ENCODE measurements at places on chromosomes 6 and 20. TPM values are rescaled to one million over a fixed set of nuclear protein-coding genes. Genes with fewer than 3 reads are reported as not detected.

TGM2 gene
- total RNA-seq, result 141 TPM

DNA sequence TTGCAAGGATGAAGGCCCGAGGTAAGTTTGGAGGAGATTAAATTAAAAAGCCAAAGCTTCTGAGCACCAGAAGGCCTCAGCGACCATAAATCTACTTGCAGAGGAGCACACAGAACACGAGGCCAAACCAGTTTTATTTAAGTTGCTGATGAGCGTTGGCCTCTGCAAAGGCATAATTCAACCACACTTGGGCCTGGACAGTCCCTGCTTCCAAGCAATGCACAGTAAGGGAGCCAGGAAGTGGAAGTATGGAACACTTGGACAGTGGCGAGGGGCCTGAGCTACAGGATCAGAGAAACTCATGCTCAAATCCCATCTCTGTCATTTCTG, 92.8 kb downstream of the PTPRT start:
- DNase-seq, result no peak

LAMA2 gene
- 0.52 TPM for total RNA-seq

MAFB gene
- total RNA-seq, result 0.35 TPM

TREM2 gene
- total RNA-seq, result not detected
